Activated CD8-positive, alpha-beta memory T cell treated with anti-CD3 and anti-CD28 coated beads for 1 hour (primary cell): ENCODE measurements at places on chromosomes 5 and 9.

- DNase-seq = no peak
These were observed 9.5 kb downstream of the FBXO10 start for GRCh38 chr9:37566716-37567115.

- no peak for DNase-seq
These were observed 32.6 kb downstream of the SARDH start for GRCh38 chr9:133705576-133705975.

- DNase-seq = no peak
These were observed 780 bp downstream of the CDC37L1 start for GRCh38 chr9:4680173-4680525.

DNA sequence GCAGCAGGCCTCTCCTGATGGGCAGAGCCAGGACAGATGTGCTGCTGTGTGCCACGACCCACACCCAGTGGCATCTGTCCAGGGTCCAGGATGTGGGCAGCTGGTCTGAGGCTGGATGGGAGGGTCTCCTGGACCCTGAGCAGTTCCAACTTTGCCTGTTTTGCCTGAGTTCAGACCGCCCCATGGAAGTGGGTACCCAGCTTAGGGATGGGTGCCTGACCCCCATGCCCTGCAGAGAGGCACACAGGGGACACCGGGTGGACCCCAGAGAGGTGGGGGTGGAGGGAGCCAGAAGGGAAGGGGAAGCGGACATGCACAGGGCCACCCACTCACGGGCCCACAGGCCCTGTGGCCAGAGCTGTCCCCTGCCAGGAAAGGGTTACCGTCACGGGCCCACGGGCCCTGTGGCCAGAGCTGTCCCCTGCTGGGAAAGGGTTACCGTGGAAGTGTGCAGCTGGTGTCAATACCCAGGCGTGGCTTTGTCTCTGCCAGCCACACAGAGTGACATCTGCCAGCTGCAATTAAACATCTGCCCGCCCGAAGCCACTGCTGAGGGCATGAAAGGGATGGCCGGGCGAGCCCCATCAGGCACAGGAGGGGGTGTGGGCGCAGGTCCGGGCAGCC, 50.0 kb downstream of the NACC2 start:
- DNase-seq = no peak

GRCh38 chr5:118796081-118796480, 192.3 kb downstream of the DTWD2 start:
- DNase-seq = no peak

DNA sequence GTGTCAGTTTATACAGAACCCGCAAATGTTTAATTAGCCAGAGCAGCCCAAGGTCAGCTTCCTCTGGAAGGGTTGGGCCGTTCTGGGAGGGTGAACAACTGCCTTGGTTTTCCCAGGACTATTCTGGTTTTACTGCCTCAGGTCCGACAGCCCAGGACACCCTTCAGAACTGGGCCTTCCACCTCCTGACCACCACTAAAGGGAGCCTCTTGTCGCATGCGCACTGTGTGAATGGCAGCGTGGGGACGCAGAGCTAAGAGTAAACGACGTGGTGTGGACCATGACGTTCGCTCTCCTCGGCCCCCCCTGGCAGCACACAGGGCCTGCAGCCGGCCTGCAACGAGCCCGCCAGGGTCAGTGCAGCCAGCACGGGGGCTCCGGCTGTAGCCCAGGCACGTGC, 214.9 kb downstream of the FANCC start:
- DNase-seq = no peak

DNA sequence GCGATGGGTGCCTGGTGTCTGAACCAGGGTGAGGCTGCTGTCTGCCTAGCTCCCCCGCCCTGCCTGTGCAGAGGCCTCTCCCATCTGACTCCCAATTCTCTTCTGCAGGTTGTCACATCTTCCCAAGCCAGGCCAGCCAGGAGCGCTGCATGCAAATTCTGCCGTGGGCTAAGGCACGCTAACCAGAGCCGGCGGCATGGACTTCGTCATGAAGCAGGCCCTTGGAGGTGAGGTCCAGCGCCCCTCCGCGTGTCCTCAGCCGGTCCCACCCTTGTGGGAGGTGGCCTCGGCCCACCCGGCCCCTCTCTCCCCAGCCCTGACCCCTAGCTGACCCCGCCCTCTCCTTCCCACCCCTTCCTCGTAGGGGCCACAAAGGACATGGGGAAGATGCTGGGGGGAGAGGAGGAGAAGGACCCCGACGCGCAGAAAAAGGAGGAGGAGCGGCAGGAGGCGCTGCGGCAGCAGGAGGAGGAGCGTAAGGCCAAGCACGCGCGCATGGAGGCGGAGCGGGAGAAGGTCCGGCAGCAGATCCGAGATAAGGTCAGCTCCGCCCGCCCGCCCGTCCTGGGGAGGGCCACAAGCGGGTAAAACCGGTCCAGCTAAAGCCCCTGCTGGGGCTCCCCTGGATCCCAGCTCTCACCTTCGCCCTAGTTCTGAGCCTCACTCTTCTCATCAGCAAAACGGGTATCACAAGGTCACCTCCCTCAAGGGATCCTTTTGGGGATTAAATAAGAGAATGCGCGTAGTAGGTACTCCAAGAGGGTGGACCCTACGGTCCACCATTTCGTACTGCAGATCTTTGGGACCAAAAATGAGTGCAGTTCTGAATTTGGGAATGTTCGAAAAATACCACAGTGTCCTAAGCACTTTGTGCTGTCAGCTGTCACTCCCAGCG, 7.4 kb downstream of the CPLX2 start:
- DNase-seq = no peak

DNA sequence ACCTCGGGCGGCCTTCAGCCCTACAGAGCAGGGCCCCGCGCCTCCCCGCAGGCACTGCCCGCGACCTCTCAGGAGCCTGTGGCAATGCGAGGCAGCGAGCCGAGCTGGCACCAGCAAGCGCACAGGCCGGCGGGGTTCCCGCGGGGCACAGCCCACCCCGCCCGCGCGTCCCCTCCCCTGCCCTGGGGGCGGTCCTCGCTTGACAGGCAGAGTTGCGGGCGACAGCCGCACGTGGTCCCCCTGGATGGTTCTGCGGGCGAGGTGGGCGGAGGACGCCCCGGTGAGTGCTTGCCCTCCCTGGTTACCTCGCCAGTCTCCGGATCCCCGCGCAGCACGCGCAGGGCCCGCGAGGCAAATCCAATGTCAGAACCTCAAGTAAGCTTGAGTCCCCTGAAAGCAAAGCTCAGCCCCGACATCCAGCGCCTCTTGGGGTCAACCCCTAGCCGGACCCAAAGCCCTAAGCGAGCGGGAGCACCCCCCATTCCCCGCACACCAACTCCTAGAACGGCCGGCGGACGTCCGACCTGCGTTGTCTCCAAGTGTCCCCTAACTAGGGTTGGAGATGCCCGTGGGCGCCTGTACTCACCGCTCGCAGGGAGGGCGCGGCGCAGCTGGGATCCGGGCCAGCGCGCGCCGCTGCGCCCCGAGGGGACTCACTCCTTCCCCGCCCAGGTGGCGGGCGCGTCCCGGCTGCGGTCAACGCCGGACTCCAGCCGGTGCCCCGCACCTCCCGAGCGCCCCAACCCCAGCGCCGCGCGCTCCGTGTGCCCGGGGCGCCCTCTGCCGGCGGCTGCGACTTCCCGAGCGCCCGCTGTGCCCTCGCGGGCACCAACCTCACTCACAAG, at the start of gene DRD1:
Gene DRD1 (minus strand): TSS at position 123 of the 845 bp plus-strand sequence. CDS start 1,083 bp downstream, outside the sequence.
- peak; percentile 33 for DNase-seq

DNA sequence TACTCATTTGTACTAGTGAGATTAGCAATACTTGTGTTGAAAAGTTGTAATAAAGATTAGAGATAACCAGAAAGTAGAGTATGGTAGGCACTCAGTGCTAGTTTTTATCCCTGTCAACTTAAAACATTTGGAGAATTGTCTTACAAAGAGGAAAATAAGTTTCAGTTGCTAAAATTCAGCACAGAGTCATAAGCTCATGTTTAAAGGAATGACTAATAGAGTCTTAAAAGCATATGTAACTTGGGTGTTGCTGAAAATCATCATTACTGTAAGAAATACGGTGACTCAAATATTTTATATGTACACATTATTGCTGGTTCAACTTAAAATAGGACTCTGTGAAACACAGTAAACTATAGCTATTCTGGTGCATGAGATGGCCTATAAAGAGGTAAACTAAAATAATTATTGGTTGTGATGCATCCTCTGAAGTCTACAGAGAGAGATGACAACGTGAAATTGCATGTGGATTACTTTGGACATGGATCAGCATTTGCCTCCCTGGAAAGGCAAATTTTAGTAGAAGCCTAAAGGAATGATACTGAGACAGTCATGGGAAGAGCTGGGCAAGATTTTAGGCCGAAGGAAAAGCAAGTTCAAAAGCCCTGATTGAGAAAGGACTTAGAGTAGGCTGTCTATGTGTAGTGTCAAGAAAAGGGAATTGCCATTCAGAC, 34.6 kb downstream of the SGCD start:
- DNase-seq = no peak

GRCh38 chr5:13511442-13511841, 433.0 kb downstream of the DNAH5 start:
- no peak for DNase-seq

GRCh38 chr9:90499761-90500160, 142.9 kb downstream of the DIRAS2 start:
- DNase-seq = no peak

GRCh38 chr9:89154651-89155336, 23.8 kb downstream of the SHC3 start:
- DNase-seq = no peak

DNA sequence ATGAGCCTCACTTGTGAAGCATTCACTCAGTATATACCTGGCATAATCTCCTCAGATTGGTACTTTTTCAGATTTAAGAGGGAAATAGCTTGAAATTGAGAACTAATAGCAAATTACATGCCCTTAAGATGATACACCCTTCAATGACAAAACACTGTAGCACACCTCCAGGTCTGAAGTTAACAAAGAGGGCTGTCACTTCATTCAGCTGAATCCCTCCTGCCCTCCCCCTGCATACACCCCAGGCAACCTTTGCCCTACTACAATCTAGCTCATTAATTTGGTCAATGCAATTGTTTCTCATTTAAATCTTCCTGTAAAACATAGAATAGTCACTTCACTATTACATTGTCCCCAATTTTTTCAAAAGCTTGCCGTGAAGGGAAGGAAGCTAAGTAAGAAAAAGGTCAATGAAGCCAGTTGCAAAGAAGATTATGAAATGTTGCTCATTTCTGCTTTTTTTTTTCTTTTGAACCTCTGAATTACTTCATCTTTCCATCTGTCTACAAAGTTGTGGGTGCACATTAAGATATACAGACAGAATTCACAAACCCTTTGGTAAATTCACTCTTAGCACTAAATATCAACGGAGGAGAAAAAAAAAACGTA, 294.8 kb upstream of the PTGER4 start:
- no peak for DNase-seq

GRCh38 chr5:42216904-42217303, 206.3 kb upstream of the GHR start:
- DNase-seq = no peak

DNA sequence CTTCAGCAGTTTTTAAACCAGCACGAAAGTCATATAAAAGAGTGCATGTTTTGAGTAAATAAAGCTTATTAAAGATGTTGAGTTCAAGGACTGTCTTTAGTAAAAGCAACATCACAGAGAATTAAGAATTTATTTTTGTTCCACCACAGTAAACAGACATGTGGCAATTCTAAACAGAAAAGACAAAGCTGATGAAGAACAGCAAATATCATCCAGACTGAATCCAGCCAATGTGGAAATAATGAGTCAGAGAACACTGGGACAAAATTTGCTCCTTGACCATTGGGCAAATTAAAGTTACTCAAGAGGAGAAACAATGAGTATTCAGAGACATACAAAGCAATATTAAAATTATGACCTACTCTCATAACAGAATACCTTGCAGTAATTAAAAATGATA, 28.8 kb downstream of the OR2K2 start:
- DNase-seq = no peak

DNA sequence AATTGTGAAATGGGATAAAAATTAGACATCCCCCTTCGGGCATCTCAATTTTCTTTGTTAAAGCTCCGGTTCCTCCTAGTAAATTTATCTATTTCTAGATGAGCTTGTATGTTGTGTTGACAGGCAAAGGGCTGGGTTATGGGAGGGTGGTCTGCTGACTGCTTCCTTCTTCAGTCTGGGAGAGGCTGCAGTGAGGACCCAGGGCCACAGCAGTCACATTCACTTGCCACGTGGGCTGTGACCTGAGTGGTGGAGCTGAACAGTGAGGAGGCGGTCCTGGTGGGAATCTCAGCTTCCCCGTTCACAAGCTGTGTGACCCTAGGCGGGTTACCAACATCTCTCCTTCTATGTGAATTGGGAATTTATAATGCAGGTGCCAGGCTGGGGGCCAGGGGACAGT, 57.5 kb upstream of the RXRA start:
- no peak for DNase-seq

- DNase-seq = no peak
These were observed 525.9 kb upstream of the ZNF608 start for GRCh38 chr5:125272357-125272756.

DNA sequence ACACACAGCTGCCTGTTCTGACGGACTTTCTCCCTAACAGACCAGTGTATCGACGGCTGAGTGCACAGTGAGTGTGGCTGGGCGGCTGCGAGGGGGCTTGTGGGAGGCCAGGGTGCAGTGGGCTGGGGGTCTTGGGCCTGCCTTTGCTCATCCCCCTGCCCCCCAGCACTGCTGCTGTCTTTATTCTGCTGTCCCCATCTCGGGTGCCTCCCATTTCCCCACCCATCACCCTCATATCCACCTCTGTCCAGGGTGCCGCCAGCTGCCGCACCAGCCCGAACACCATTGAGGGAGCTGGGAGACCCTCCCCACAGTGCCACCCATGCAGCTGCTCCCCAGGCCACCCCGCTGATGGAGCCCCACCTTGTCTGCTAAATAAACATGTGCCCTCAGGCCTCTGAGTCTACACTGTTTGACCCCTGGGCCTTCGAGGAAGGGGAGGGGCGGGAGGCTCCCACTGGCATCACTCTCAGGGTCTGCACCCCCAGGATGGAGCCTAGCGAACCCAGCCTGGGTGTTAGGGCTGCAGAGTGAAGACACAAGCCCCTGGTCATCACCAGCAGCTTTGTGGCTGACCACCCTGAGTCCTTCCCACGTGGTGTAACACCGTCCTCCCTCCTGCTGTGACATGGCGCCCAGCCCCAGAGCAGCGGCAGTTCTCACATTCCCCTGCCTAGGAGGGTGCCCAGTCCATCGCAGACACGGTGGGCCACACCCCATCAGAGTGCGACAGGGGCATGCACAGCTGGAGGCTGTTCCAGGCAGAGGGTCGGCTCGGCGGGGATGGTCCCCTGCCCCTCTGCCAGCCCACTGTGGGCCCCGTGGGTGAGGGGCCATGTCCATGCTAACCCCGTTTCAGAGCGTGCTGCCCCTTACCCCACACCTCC, 4.0 kb downstream of the LCN2 start:
- no peak for DNase-seq

GRCh38 chr5:170791325-170791954, 7.9 kb downstream of the GABRP start:
- no peak for DNase-seq

GRCh38 chr9:130144703-130145102, 27.5 kb upstream of the NCS1 start:
- no peak for DNase-seq

DNA sequence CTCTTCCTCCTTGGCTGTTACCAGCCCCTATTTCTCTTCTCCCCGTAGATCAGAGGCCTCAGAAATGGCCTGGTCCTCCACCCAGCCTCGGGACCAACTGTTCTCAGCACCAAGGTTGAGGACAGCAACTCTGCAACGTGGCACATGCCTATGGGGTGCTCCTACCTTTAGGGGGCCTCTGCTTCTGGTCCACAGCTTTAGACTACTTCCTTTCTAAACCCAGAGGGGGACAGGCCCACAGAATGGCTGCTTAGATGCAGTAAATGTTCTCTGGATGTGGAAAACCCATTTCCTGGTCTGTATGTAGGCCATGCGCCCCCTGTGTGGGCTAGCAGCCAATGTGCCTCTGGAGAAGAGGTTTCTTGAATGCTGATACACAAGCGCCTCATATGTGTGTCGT, 68.4 kb downstream of the NRG2 start:
- no peak for DNase-seq

- DNase-seq = no peak
These were observed 430.1 kb upstream of the MEF2C start for GRCh38 chr5:89313044-89313443.
